Transverse colon (tissue), 4 donors: ENCODE measurements at places on chromosomes 12 and 14. TPM values are rescaled to one million over a fixed set of nuclear protein-coding genes. Genes with fewer than 3 reads are reported as not detected.

ZNF891 gene
- 3.8 TPM for total RNA-seq

SNW1 gene
- total RNA-seq: 55.1 TPM

MIPOL1 gene
- total RNA-seq: 4.8 TPM

FAM222A gene
- 1.4 TPM for total RNA-seq

GRCh38 chr12:31234955-31235867 lies 90.7 kb downstream of the SINHCAF start:
- DNase-seq: peak; percentile 21

DNA sequence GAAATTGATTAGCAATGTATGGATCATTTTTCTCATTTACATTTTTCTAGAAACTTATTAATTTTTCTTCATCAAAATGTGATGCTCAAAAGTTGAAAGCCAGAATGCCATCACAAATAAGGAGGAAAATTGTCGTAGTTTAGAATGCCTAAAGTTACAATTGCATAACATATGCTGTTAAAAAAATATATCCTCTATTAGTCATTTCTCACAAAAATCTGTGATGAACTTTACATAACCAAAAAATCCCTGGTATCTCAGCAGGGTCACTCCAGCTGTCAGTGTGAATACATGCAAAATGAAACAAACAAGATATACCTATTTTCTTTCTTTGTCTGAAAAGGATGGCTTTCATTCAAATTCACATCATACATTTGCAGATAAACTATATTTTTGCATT lies 358.9 kb downstream of the PAWR start:
- DNase-seq: no peak

- no peak for DNase-seq
Observed at GRCh38 chr12:125295550-125295949, 230.3 kb downstream of the AACS start.

DNA sequence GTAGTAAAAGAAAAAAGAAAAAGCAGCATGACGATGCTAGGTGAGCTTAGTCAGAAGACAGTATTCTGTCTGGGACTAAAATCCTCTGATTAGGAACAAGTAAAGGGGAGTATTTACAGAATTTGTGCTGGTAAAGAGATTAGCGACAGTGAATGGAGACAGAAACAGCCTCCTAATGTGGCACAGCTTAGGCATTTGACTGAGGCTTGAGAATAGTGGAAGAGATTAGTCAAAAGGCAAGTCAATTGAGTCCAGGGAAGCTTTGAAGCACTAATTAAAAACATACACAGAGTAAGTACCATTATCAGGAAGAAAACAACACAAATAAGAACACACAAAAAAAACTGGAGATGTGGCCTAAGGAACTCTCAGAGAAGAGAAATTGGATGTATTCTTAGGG lies 131.9 kb upstream of the CLEC14A start:
- DNase-seq: no peak

DNA sequence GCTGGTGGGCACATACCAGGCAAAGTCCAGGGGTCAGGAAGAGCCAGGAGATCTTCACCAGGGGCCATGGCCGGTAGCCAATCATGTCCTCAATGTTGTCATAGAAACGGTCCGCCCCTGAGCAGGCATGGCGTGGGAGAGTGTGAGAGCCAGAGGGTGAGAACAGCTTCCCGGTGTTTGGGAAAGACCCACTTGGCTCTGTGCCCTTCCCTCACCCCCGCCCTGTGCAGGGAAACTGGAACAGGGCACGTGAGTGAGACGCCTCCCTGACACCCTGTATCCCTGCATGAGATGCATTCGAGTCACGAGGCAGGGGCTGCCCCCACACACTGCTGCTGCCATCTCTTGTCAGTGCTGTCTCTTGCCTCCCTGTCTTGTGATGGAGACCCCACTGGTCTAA lies 20.7 kb downstream of the SLC6A12 start:
- DNase-seq: no peak
